A375 (cell line): ENCODE measurements at places on chromosomes 3 and 15. TPM values are rescaled to one million over a fixed set of nuclear protein-coding genes. Genes with fewer than 3 reads are reported as not detected.

The CYP8B1 gene
- total RNA-seq: 0.11 TPM in 1 of 2 replicates, not detected in the other

The HMG20A gene
- 30.0 and 42.0 TPM in 2 replicates for total RNA-seq

The UCN2 gene
- 17.5 and 30.5 TPM in 2 replicates for total RNA-seq

The ST3GAL6 gene
- total RNA-seq: 3.0 and 4.4 TPM in 2 replicates

The SEMA3G gene
- 1.2 and 1.8 TPM in 2 replicates for total RNA-seq

The IQCF6 gene
- not detected in 2 replicates for total RNA-seq

The GRK7 gene
- total RNA-seq: not detected in 2 replicates

The PTX3 gene
- total RNA-seq: 20.0 and 20.6 TPM in 2 replicates

The SI gene
- not detected in 2 replicates for total RNA-seq

The PPM1L gene
- 1.5 and 1.6 TPM in 2 replicates for total RNA-seq

The CCDC191 gene
- 1.1 and 1.3 TPM in 2 replicates for total RNA-seq

The CCR4 gene
- total RNA-seq: not detected in 2 replicates

The RGMA gene
- total RNA-seq: 0.72 and 1.8 TPM in 2 replicates

The RASA2 gene
- total RNA-seq: 10.3 and 13.5 TPM in 2 replicates

The GHSR gene
- not detected in 2 replicates for total RNA-seq

The ZNF660 gene
- total RNA-seq: 0.24 and 0.30 TPM in 2 replicates

The NCK1 gene
- 20.3 and 20.7 TPM in 2 replicates for total RNA-seq

The COLQ gene
- total RNA-seq: 1.2 and 2.5 TPM in 2 replicates

The FBXL2 gene
- total RNA-seq: 2.4 and 3.6 TPM in 2 replicates

The ANKRD63 gene
- 0.34 and 0.37 TPM in 2 replicates for total RNA-seq

The AVEN gene
- 21.3 and 23.7 TPM in 2 replicates for total RNA-seq

The UROC1 gene
- not detected in 2 replicates for total RNA-seq

The SNX1 gene
- total RNA-seq: 49.9 and 62.0 TPM in 2 replicates

The DUOX1 gene
- total RNA-seq: not detected in 2 replicates

The CCPG1 gene
- 38.2 and 50.6 TPM in 2 replicates for total RNA-seq

The NPAP1 gene
- under 0.01 TPM in 1 of 2 replicates, not detected in the other for total RNA-seq

The ZWILCH gene
- total RNA-seq: 10.7 and 15.0 TPM in 2 replicates

The IL17RB gene
- not detected in 2 replicates for total RNA-seq

The CDCP1 gene
- 5.0 and 5.4 TPM in 2 replicates for total RNA-seq

The GPR149 gene
- total RNA-seq: not detected in 2 replicates

The PTH1R gene
- total RNA-seq: 0.23 and 1.8 TPM in 2 replicates

The NME9 gene
- total RNA-seq: 0.19 TPM in 1 of 2 replicates, not detected in the other

The USF3 gene
- total RNA-seq: 7.3 and 8.8 TPM in 2 replicates

The HIGD2B gene
- 0.11 TPM in 1 of 2 replicates, not detected in the other for total RNA-seq

The STRA6 gene
- total RNA-seq: 44.3 and 45.8 TPM in 2 replicates

The PRRT3 gene
- 1.5 and 1.6 TPM in 2 replicates for total RNA-seq

The LSM3 gene
- total RNA-seq: 13.1 and 14.7 TPM in 2 replicates

The TUSC2 gene
- 82.0 and 86.7 TPM in 2 replicates for total RNA-seq

The ARL6 gene
- total RNA-seq: 3.5 and 9.5 TPM in 2 replicates

The TNNC1 gene
- total RNA-seq: 1.1 and 1.5 TPM in 2 replicates
